ENCODE measurements at places on chromosomes 11 and 22. TPM values are rescaled to one million over a fixed set of nuclear protein-coding genes. Genes with fewer than 3 reads are reported as not detected.
A peak's percentile ranks its signal among the peaks of the same experiment; 100 is the strongest.

DNA sequence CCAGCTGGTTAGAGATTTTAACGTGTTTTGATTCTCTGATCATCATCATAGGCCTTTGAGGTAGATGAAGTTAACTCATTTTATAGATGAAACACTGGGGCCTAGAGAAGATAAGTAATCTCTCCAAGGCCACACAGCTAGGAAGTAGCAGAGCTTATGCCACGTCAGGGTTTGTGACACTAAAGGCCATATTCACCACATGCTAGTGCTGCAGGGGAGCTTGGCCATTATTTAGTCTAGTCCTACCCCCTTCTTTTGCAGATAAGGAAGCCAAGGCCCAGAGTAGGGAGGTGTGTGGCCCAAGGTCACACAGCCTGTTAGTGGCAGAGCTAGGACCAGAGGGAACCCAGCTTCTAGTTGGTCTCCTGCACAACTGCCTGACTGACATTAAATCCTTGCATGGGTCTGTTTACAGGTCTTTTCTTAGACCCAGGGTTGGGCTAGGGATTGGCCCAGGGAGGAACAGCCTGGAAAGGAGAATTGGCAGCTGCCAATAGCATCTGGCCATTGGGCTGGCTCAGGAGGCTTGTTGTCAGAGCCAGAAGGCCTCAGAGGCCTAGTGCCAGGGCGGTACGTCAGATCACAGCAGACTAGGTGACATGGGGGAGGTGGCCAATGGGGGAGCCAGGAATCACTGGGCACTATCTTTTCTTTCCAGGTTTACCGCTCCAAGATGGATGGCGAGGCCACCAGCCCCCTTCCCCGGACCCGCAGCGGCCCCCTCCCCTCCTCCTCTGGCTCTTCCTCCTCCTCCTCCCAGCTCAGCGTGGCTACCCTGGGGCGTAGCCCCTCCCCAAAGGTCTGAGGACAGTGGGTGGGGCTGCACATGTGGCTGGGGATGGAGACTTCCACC lies 36.0 kb downstream of the PHLDB1 start:
- peak; percentile 88 for DNase-seq

- DNase-seq, result no peak
Observed at GRCh38 chr22:43333978-43334377, 9.2 kb downstream of the SCUBE1 start.

GRCh38 chr11:7098235-7098832 lies 9.5 kb downstream of the RBMXL2 start:
- no peak for DNase-seq

GRCh38 chr22:47064416-47064815 lies 302.0 kb downstream of the TBC1D22A start:
- no peak for DNase-seq

GRCh38 chr22:49408102-49408836 lies 419.4 kb downstream of the BRD1 start:
- DNase-seq, result no peak

DNA sequence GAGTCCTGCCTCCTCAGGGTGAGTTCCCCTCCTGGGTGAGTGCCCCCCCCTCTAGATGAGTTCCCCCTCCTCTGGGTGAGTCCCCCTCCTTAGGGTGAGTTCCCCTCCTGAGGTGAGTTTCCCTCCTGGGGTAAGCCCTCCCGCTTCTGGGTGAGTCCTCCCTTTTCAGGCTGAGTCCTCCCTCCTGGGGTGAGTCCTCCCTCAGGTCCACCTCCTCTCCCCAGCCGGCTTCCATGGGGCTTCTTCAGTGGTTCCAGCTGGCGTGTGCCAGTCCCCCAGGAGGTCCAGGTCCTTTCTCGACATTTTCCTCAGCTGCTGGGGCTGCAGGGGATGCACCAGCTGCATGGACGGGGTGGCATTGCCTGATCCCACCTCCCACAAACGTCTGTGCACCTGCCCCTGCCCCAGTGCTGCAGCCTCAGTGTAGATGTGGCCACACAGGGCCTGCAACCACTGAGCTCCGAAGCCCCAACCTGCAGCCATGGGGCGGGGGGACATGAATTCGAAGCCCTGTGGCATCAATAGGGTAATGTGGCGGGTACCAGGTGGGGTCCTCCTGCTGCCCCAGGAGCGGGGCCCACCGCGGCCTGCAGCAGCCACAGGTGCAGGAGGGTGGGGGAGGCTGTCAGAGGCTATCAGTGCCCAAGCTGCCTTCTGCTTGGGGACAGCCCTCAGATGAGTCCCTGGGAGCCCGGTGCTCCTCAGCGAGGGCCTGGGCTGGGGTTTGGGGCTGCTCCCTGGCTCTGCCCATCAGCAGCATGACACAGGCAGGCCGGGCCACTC lies 101.3 kb upstream of the FGF3 start:
- DNase-seq, result peak; percentile 5

DNA sequence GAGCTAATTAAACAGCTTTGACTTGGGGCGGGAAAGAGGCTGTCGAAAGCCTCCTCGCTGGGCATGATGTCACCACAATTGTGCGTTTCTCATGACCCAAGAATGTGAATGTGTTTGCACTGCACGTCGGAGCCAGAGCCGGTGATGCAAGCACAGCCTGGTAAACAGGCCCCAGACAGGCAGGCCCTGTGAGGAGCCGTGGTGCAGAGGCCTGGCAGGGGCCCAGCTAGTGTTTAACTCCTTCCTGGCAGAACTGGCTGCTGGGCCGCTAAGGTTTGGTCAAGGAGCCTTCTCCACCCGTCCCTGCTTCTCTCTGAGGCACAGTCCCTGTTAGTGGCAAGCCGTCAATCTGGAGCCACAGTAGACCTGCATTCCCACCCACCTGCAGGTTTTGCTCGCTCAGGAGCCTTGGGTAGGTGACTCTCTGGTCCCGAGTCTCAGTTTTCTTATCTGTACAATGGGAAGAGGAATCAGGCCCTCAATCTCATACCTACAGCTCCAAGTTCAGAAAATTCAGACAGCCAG lies 25.4 kb upstream of the SMTN start:
- peak; percentile 55 for DNase-seq

DNA sequence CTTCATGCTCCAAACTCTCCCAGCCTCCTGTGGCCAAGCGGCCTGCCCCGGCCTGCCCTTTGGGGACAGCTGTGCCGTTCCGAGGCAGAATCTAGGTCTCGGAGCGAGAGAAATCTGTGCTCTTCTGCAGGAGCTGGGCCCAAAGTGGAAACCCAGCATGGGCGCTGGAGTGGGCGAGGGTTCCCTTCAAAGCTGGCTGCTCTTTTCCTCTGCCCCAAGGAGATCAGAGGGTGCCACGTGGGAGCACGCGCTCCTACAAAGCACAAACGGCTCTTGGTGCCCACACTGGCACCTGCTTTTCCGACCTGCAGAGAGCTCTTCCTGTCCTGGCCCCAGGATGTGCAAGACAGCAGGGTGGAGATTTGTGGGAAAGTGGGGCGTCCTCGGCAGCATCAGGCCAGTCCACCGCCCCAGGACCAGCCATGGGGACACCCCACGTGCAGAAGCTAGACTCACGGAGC lies 6.9 kb downstream of the OSBPL5 start:
- peak; percentile 4 for DNase-seq

- no peak for DNase-seq
Observed at GRCh38 chr11:37595845-37596244, 997.8 kb upstream of the RAG2 start.

DNA sequence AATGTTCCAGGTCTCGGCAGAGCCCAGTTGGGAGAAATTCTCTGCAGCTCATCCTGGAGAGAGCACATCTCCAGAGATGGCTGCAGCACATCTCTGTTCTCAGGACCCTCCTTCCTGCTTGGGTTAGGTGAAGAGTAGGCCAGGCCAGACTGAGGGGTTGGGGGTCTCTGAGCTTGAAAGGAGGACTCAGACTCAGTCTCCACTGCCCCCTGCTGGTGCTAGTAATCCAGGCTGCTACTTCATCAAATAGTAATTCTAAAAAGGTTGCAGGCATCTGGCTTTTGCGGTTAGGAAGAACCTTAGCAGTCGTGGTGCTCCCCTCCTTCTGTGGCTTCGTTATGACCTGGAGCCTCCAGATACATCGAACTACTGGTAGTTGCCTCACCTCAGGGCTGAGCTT lies 9.7 kb downstream of the TUB start:
- no peak for DNase-seq

DNA sequence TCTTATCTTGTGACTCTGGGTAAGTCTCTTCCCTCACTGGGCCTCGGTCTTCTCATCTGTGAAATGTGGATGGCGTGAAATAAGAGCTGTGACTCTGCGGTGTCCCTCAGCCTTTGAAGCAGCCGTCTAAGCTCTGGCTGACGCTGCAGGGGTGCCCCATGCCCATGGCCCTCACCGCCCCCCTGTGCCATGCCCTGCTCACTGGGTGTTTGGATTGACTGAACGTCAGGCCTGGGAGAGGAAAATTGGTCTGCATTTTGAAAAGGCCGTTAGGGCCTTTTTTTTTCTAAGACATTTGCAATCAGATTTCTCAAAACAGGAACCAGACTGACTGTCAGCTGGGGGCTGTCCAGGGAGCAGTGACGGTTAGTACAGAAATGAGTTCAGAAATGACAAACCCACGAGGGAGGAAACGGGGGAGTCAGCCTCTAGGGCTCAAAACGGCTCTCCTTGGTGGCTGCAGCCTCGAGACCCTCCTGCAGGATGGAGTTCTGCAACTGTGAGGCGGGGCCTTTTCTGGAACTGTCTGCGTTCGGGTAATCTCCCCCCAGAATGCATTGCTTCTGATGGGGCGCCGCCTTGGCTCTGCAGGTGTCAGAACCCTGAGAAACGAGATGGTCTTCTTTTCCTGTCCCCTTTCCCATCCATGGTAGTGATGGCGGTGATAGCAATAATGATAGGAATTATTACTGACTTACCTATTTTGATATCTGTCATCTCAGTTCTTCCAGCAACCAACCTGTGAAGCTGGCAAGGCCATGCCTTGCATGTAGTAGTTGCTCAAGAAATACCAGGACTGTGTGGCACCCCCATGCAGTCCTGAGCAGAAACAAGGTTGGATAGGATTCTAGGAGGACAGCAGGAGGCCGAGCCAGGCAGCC lies 2.0 kb downstream of the GRK2 start:
- no peak for DNase-seq

DNA sequence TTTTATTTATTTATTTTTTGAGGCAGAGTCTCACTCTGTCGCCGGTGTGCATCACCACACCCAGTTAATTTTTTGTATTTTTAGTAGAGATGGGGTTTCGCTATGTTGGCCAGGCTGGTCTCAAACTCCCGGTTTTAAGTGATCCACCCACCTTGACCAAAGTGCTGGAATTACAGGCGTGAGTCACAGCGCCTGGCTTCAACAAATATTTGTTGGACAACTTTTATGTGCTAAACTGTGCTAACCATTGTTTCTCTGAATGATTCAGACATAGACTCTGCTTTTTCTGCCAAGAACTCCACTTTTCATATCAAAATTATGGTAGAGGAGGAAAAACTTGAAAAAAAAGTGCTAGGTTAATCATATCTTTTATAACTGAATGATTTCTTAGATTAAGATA lies 36.3 kb downstream of the MMP7 start:
- DNase-seq, result no peak

DNA sequence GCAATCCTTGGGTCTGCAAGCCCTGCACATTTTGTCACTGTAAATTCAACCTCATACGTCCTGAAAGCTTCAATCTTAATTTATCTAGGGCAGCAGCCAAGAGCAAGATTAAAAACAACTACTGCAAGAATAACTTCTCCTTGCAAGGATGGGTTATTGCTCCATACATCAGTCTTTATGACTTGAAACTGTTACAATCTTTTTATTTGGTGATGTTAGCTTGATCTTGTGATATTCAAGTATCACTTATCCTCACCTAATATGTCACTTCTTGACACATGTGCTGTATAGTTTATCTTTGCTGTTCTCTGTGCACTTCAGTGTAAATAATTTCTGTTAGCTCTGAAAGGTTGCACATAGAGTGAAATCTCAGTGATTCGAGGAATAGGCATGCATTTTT lies 14.7 kb upstream of the APLP2 start:
- DNase-seq, result no peak

GRCh38 chr11:99682171-99682570 lies 661.4 kb downstream of the CNTN5 start:
- no peak for DNase-seq

GRCh38 chr11:73197348-73197747 lies 20.7 kb upstream of the P2RY2 start:
- no peak for DNase-seq

DNA sequence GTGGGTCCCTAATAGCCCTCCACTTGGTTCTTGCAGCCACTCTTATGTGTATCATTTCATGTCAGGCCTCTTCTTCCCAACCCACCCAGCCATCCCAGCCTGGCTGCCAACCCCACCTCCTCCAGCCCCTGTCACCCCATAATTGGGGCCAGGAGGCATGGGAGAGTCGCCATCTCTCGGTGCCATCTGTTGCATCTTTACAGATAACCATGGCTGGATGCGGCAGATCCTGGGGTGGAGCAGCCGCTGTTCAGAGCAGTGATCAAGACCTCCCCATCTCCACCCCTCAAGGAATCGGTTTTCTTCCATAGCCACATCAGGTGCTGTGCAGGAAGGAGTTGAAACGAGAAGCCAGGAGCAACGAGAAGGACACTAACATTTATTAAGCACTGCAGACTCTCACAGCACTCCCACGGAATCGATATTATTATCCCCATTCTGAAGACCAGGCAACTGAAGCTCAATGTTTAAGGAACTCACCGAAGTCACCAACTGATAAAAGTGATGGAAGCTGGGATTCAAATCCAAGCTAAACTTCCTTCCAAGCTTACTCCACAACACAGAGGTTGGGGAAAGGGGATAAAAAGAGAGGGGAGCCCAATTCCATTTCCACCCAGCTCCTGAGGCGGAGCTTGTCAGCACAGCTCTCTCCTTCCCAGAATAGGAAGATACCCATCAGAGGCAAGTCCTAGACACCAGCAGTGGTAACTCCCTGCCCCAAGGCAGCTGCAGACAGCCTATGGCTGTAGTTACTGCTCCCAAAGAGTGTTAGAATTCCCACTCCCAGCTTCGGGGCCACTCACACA lies 2.7 kb downstream of the SLC43A1 start:
- DNase-seq, result no peak

DNA sequence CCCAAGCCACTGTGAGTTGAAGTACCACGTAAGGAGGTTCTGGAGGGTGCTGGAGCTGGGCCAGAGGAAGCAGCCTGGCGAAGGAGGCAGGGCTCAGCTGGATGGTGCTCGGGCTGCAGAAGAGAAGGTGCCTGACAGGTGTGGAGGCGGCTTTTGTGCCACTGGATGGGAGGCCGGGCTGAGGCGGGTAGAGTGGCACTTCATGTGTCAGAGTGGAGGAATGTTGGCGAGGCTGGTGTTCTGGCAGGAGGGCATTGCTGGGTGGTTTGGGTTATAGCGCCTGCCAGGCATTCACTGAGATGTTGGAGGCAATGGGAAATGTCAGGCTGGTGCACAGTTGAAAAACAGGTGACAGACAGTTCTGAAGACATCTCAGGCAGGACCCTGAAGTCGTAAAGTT lies 24.2 kb downstream of the UBE2L3 start:
- DNase-seq, result peak; percentile 62

- DNase-seq, result no peak
Observed at GRCh38 chr11:110766316-110766715, 54.1 kb upstream of the ARHGAP20 start.

Gene THY1
- total RNA-seq, result 0.70 TPM

Gene ALKBH3
- total RNA-seq, result 40.5 TPM
